ENCODE measurements at places on chromosomes 3 and 15.

DNA sequence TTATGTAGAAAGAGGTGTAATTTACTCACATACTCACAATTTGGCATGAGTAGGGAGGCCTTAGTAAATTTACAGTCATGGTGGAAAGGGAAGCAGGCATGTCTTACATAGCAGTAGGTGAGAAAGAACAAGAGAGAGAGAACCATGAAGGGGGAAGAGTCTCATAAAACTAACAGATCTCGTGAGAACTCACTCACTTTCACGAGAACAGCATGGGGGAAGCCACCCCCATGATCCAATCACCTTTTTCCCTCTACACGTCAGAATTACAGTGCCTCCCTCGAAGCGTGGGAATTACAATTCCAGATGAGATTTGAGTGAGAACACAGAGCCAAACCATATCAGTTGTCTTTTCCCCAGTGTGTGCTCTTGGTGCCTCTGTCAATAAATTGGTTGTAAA, 855.3 kb downstream of the TBL1XR1 start:
- DNase-seq, result no peak

DNA sequence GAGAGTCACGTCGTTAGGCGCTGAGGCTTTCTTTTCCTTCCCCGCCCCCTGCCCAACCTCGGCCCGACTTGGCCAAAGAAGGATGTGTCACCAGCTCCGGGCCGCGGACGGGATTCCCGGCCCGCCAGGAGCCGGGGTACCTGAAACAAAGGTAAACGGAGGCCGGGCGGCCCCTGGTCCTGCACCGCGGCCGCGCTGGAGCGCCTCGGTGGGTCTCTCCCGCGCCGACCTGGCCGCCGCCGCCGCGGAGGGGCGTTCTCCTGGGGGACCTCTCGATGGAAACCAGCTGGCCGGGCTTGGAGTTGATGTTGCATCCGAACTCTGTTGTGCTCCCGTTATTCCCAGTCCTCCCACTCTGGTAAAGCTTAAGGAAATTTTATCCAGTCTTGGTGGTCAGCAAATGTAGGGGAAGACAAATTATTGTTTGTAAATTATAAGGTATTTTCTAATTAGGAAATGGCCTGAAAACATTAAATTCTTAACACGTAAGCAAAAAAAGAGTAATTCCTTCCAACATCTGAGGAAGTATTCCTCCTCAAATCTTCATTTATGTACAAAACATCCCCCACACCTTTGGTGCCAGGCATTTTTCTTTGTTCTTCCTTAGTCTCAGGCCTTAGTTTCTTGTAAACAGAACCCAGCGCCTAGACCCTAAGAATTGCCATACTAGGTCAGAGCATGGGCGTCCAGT, 888 bp downstream of the PPP2R3A start:
- DNase-seq, result no peak

GRCh38 chr3:149650828-149651227, 7.0 kb downstream of the WWTR1 start:
- DNase-seq, result no peak

DNA sequence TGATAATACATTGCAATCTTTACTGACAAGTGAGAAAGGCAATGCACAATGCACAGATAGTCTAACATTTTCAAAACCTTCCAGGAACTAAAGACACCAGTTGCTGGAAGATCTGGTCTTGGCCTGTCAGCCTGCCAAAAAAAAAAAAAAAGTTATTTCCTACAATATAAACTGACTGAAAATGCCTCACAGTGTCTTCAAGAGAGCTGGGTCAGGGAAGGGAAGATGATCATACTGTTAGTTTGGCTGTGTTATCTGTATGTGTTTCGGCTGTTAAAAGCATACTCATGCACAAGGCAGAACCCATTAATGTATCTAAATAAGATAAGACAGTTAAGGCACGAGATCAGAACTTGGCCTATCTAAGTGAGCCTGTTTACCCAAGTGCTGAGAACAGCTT, 673.4 kb downstream of the MECOM start:
- DNase-seq, result no peak

GRCh38 chr3:82743196-82743595, 981.8 kb upstream of the GBE1 start:
- DNase-seq, result peak; percentile 37

- no peak for DNase-seq
Observed at GRCh38 chr3:61080737-61081445, 170.4 kb downstream of the FHIT start.

- no peak for DNase-seq
Observed at GRCh38 chr3:75886971-75887526, 101.7 kb upstream of the ZNF717 start.

GRCh38 chr3:112086076-112086854, at the start of gene C3orf52:
Gene C3orf52, plus strand, starts transcription at chr3:112086389. Its CDS starts 19 bp downstream, at chr3:112086408.
- DNase-seq, result peak; percentile 89

DNA sequence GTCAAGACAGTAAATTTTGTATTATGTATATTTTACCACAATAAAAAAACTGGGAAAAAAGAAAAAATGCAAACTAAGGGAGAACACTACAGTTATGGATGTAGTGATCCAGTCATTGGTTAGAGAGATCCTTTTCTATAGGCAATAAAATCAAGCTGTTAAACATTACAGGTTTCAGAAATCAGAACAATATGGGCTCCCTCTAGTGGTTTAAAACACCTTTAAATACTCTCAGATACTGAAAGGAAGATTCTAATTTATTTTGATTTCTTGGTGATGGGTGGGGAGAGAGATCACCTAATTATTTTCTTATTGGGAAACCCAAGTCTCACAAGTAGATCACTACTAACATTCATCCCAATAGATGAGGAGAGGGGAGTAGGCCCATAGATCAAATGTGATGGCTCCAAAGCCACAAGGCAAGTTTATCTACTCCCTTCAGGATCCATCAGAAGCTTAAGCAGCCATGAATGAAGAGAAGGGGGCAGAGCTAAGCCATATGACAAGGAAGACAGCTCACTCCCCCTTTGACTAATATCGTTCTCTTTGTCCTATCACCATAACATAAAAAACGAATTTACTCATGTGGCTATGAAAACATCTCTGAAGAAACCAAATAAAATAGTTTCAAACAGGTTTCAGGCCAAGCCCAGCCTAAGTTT, 118.6 kb downstream of the ANO10 start:
- DNase-seq, result no peak

DNA sequence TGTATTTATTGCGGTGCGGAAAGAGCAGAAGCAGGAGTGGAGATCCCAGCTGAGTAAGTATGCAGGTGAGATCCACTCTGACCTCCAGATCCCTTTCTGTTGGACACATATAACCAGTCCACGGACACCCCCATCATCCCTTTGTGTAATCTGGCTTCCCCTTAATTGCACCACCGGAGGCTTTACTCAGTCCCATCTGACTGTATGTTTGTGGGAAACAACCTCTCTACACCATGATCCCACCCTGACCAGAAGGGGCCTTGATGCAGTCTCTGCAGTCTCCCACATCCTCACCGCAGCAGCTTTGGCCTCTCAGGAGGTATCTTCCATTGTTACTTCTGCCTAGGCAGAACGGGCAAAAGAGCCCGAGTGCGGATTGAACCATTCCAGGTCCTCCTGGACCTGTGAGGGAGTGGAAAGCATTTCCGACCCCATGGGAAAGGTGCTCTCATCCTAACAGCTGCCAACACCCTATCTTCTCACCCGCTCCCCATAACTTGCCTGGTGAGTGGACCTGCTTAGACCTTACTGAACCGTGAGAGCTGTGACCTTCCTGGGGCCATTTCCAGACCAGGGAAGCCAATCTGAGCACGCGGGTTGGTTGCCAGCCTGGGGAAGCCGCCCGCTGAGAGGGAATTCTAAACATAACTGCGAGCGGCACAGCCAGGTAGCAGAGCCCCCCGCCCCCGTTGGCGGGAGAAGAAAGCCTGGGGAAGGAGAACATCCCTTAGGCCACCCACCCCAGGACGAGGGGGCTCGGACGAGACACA, 1.1 kb downstream of the SLCO2A1 start:
- DNase-seq, result no peak

- DNase-seq, result no peak
Observed at GRCh38 chr3:107411779-107412178, 34.5 kb downstream of the CCDC54 start.

DNA sequence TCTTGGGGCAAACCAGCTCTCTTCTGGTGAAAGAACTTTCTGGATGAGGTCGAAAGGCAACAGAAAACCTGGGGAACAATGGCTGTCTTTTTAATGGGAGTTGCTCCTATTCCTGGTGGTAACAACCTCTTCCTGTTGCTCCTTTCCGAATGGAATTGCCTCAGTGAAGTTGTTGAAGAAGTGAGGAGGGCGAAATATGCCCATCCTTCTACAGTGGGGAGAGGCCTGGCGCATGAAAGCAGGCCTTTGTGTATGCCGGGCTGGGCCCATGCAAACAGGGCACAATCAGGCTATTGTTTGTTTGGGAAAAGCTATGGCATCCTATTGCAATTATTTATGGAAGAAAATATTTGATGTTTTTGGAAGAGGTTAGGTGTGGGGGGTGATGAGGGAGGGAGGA, 166.9 kb downstream of the IGF1R start:
- no peak for DNase-seq

DNA sequence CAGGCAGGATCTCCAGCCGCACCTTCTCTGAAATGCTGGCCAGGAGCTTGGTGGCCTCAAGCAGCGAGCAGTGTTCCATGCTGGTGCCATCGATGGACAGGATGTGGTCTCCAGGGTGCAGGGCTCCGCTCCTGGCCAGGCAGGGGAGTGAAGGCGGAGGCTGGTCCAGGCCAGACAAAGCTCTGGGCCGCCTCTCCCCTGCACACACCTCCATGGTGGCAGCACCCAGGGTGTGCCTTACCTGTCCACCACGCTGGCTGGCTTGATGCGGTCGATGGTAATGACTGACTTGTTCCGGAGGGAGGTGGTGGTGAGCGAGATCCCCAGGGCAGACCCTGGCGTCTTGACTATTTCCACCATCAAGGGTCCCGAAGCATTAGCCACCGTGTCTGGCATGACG, 20.0 kb downstream of the GRIP2 start:
- DNase-seq, result no peak

DNA sequence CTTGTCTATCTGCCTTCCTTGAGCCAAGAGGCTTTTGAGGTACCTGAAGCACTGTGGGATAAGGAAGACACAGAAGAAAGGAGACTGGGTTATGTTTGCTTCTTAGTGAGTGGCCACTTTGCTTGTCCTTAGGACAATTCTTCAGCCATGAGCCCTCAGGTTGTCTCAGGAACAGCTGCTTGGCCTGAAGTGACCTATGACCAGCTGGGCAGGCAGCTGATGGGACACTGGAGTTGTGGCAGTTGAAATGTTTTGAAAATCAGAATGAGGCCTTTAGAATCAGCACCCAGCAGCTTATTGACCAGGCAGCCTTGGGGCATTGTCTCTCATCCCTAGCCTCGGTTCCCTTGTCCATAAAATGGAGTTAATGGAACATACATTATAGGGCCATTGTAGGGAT, 37.0 kb downstream of the RBP2 start:
- no peak for DNase-seq

GRCh38 chr3:33364531-33365128, 75.6 kb downstream of the UBP1 start:
- no peak for DNase-seq

- no peak for DNase-seq
Observed at GRCh38 chr3:113268942-113269341, 57.6 kb downstream of the BOC start.

DNA sequence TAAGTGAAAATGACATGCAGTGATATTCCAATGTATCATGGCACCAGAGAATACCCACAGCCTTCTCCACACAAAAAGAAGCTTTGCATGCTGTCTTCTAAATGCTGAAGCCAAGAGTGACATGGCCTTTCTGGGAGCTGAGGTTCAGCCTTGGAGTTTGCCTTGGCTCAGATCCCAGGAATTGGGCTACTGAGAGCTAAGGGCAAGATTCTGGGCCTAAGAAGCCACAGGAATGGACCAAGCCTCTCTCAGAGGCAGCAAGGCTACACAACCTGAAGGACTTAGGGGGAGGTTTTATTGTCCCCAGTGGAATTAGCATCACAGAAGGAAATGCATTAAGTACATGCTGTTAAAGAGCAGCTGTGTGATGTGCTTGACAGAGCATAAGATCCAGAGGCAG, 1078.5 kb downstream of the TUSC7 start:
- DNase-seq, result no peak

- peak; percentile 77 for DNase-seq
Observed at GRCh38 chr15:40873694-40874561, at the start of gene RHOV. Gene RHOV, minus strand, starts transcription at chr15:40874234. Its CDS starts 95 bp downstream, at chr15:40874139.

DNA sequence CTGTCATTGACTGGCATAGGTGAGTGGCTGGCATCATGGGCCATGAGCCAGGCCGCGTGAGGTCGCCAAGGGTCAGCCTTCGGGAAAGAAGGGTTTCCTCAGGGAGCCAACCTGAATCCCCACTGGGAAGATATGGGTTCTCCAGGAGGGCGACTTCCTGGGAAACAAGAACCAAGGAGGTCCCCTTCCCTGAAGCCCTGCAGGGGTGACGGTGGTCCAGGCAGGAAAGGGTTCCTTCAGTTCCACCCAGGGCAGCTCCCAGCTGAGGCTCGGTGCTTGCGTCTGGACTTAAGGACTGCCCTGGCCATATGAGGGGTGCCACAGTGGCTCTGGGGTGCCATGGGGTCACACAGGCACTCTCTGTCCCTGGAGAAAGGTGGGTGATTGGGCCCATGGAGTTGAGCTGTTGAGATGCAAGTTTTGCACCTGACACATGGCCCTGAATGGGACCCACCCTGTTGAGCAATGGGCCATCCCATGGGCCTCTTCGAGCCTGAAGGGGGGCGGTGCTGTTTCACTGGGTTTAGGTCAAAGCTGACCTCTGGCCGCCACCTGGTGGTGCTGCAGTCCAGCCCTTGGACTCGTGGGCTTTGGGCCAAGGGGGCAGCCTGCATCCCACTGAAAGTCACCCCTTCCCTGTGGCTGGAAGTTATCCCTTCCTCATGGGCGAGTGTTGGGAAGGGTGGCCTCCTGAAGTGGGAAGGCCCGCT, 228.1 kb downstream of the SNRPN start:
- DNase-seq, result peak; percentile 22

Data from Right ventricle myocardium inferior (tissue), 1 donor.